Astrocyte (in vitro differentiated cells and primary cell): ENCODE measurements at places on chromosomes 2 and 18. TPM values are rescaled to one million over a fixed set of nuclear protein-coding genes. Genes with fewer than 3 reads are reported as not detected.

GRCh38 chr2:28185891-28186290 is 206.8 kb upstream of the FOSL2 start:
- peaks cover 7% of the 10 kb centered on the region for H3K4me1 ChIP-seq
- peak; percentile 81 for DNase-seq

- H3K27me3 ChIP-seq, result no peaks in the 10 kb centered on the region
- H3K4me3 ChIP-seq, result no peak overlapping the region
- H3K36me3 ChIP-seq, result no peaks in the 10 kb centered on the region
Measured at GRCh38 chr2:84495539-84496146, 20.7 kb upstream of the DNAH6 start.

DNA sequence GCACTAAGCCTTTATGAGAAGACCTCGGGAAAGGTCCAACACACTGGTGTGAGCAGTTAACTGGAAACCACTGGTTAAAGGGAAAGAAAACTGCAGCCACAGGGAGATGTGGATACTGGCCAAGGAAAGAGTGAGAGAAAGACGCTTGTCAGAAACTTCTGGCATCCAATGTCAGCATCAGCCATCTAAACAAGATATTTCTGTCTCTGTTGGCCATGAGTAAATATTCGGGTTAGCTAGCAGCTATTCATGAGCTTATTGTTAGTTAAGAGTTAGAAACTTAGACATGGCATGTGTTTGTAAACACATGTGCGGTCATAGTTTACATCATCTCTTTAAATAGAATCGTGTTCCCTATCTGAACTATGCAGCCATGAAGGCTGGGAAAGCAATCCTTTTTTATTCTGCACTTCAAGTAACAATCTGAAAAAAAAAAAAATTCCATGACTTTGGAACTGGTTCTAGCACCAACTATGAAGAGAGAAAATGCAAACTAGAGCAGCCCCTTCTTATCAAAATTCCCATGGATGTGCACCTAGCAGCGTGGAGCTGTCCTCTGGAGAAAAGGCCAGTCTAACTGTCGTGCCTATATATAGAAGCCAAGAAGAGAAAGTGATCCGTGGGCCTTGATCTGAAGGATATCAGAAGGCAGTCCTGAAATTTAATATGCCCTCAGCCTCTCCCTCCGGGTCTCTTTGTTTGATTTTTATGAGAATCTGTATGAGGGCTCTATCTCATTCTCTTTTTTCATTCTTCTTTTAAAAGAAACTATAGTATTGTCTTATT is 84.0 kb upstream of the RFX8 start:
- no peaks in the 10 kb centered on the region for H3K27me3 ChIP-seq
- peak; percentile 70 for DNase-seq
- peak overlapping the region; percentile 11 for H3K27ac ChIP-seq
- H3K4me1 ChIP-seq, result peaks cover 6% of the 10 kb centered on the region

- no peaks in the 10 kb centered on the region for H3K4me1 ChIP-seq
- DNase-seq, result no peak
- no peaks in the 10 kb centered on the region for H3K36me3 ChIP-seq
- H3K4me3 ChIP-seq, result no peak overlapping the region
- no peaks in the 10 kb centered on the region for H3K27me3 ChIP-seq
Measured at GRCh38 chr2:46663614-46664013, 184.2 kb downstream of the TMEM247 start.

GRCh38 chr2:28199995-28200679 is 192.5 kb upstream of the FOSL2 start:
- H3K4me3 ChIP-seq, result no peak overlapping the region
- H3K27me3 ChIP-seq, result no peaks in the 10 kb centered on the region
- H3K4me1 ChIP-seq, result no peaks in the 10 kb centered on the region
- no peak overlapping the region for H3K27ac ChIP-seq

Gene DYNAP
- total RNA-seq, result not detected in 2 replicates

Gene CNGA3
- not detected in 2 replicates for total RNA-seq

DNA sequence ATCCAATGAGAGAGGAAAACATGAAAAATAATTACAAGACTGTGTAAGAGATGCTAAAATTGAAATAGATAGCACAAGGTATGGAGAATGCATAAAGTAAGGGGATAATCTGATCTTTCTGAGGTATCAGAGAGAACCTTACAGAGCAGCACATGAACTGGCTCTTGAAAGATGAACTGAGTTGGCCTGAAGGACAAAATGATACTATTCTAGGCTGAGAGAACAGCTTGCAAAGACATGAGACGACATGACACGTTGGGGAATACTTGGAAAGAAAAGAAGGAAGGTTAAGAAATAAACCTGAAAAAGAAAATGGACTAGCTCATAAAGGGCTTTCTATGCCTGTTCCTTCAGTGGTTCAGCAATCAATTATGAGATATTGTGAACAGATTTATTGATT is 152.7 kb upstream of the MYO3B start:
- H3K36me3 ChIP-seq, result peaks cover 2% of the 10 kb centered on the region
- no peaks in the 10 kb centered on the region for H3K27me3 ChIP-seq
- DNase-seq, result no peak
- no peak overlapping the region for H3K27ac ChIP-seq
- no peaks in the 10 kb centered on the region for H3K4me1 ChIP-seq

- no peak for DNase-seq
- peaks cover 18% of the 10 kb centered on the region for H3K4me1 ChIP-seq
- H3K36me3 ChIP-seq, result peaks cover 3% of the 10 kb centered on the region
- H3K27me3 ChIP-seq, result no peaks in the 10 kb centered on the region
- no peak overlapping the region for H3K27ac ChIP-seq
- H3K4me3 ChIP-seq, result no peak overlapping the region
Measured at GRCh38 chr2:238911376-238912227, 63.7 kb downstream of the TWIST2 start.

DNA sequence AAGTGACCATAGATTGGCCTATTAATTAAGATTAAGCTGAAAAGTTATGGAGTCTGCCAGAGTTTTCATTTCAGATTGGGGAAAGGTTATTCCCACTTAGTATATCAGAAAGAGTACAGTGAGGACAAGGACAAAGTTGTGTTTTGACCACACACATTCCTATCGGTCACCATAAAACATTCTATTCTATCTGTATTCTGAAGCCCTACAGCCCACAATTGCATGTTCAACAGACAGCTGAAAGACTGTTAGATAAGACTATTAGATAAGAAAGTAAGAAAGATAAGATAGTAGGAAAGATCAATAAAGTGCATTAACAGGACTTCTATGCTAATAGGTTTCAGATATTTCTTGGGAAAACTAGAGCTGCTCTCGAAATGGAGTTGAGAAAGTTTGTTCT is 26.7 kb upstream of the ACYP2 start:
- peaks cover 11% of the 10 kb centered on the region for H3K4me1 ChIP-seq
- H3K36me3 ChIP-seq, result no peaks in the 10 kb centered on the region
- peaks cover 3% of the 10 kb centered on the region for H3K27me3 ChIP-seq
- no peak overlapping the region for H3K27ac ChIP-seq
- no peak overlapping the region for H3K4me3 ChIP-seq

DNA sequence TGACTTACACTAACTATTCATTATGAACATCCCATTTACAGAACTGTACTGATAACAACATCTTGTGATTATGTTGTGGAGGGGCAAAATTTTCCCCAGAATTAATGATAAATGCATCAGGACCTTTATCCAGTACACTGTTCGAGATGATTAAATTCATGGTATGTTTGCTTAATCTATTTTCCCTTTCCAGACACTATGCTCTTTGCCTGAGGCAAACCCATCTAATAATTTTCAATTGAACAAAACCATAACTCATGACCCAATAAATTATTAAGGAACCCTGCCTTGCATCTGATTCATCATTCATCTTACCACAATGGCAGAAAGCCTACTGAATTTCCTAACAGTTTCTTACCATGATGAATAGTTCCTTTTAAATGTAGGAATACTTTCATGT is 385.0 kb downstream of the DSEL start:
- H3K27ac ChIP-seq, result no peak overlapping the region
- no peaks in the 10 kb centered on the region for H3K4me1 ChIP-seq
- no peak for DNase-seq
- no peaks in the 10 kb centered on the region for H3K27me3 ChIP-seq
- H3K36me3 ChIP-seq, result no peaks in the 10 kb centered on the region
- no peak overlapping the region for H3K4me3 ChIP-seq

GRCh38 chr2:49490710-49491109 is 336.4 kb upstream of the FSHR start:
- no peak overlapping the region for H3K27ac ChIP-seq
- no peaks in the 10 kb centered on the region for H3K27me3 ChIP-seq
- H3K4me3 ChIP-seq, result no peak overlapping the region
- H3K36me3 ChIP-seq, result no peaks in the 10 kb centered on the region
- H3K4me1 ChIP-seq, result no peaks in the 10 kb centered on the region

Gene PARD3B
- total RNA-seq, result 6.5 and 7.0 TPM in 2 replicates

- H3K4me1 ChIP-seq, result peaks cover 9% of the 10 kb centered on the region
- H3K36me3 ChIP-seq, result peaks cover 5% of the 10 kb centered on the region
- no peaks in the 10 kb centered on the region for H3K27me3 ChIP-seq
Measured at GRCh38 chr2:187554011-187554703, at the start of gene TFPI. TFPI (minus strand) TSS chr2:187554435; CDS start chr2:187503768, 50,667 bp downstream.

DNA sequence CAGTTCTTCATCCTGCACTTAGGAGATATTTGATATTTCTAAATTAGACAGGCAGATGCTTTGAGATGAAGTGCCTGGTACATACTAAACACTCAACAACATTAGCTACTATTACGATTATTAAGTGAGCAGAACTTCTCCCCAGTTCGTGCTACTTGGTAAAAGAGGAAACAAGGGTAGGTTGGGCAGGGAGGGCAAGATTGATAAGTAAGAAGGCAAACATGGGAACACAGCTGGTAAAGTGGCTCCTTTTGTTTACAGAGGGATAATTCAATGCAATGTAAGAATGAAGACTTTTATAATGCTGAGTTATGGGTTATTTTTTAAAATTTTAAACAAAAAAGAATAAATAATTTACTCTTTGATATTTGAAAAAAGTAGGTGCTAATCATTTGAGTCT is 15.9 kb upstream of the WIPF1 start:
- peak overlapping the region; percentile 74 for H3K27ac ChIP-seq
- no peak for DNase-seq
- H3K4me3 ChIP-seq, result no peak overlapping the region
- no peaks in the 10 kb centered on the region for H3K27me3 ChIP-seq
- H3K4me1 ChIP-seq, result peaks cover 41% of the 10 kb centered on the region

DNA sequence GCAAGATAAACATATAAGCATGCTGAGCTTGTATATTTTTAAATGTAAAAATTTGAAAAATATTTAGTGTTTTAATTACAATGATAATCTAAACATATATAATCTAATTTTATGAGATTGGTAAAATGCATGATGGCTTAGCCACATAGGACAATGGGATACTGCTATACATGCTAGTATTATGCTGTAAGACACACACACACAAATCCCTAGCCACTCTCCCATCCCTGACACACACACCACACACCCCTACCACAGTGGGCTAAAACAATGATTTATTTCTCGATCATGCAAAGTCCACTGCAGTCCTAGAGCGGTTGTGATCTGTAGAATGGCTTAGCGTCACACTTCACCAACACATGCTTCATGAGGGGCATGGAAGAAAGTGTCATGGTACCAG is 36.3 kb upstream of the AP1S3 start:
- no peaks in the 10 kb centered on the region for H3K27me3 ChIP-seq
- H3K4me3 ChIP-seq, result no peak overlapping the region
- no peak overlapping the region for H3K27ac ChIP-seq
- peaks cover 31% of the 10 kb centered on the region for H3K36me3 ChIP-seq
- DNase-seq, result no peak

DNA sequence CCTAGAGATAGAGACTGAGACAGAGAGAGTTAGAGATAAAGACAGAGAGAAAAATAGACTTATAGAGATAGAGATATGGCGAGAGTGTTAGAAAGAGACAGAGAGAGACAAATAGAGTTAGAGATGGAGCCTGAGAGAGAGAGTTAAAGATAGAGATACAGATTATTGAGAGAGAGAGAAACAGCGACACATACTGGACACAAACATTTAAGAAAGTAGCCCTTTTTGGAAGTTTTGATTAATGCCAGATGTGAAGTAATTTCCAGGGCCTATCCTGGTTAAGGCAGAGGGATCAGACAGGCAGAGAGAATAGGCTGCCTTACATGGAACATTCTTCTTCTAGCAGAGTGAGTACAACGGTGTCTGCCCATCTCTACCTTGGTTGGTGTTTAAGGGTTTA is 311.6 kb upstream of the CDH7 start:
- no peaks in the 10 kb centered on the region for H3K27me3 ChIP-seq
- H3K4me3 ChIP-seq, result no peak overlapping the region
- no peaks in the 10 kb centered on the region for H3K4me1 ChIP-seq
- H3K27ac ChIP-seq, result no peak overlapping the region
- H3K36me3 ChIP-seq, result no peaks in the 10 kb centered on the region

Gene HOXD10
- not detected in 2 replicates for total RNA-seq

DNA sequence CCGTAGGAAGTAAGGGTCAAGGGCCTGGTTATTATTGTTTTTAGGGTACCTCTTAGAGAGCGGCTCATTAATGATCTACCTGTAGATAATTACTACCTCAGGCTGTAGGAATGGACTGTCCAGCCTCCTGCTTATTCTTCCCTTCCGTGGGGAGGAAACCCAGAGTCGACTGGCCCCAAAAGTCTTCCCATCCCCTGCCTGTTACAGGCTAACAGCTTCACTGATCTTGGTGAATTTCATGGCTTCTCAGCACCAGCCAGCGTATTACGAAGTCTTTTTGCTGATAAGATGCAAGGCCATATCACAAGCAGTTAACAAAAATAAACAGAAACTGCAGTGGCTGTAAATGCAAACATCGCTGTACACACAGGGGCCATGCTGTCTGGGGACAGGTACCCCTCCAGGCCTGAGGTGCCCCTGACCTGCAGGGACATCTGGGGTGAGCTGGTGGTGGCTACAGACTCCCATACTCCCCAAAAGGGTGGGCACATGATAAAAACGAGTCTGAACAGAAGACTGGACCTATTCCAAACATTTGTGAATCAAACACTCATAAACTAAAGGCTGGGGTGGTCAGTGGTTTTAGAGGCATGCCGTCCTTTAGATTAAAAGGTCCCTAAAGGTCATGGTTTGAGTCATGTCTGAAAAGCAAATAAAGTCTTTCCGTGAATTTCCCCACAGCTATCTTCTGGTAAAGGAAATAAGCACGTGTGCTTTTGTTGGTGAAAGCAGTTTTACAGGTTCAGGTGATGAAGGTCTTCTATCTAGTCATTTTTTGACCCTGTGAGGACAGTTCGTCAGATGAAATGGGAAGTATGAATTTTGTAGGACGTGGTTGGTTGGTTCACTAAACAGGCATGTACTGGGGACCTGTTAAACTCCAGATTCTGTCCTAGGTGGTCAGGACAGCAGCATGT is 36.7 kb downstream of the TTC39C start:
- no peak overlapping the region for H3K4me3 ChIP-seq
- no peak overlapping the region for H3K27ac ChIP-seq

Gene ATRAID
- total RNA-seq, result 62.9 and 66.9 TPM in 2 replicates

Gene NOSTRIN
- not detected in 2 replicates for total RNA-seq

Gene MSGN1
- total RNA-seq, result not detected in 2 replicates

- no peaks in the 10 kb centered on the region for H3K4me1 ChIP-seq
- no peak overlapping the region for H3K4me3 ChIP-seq
- DNase-seq, result no peak
- no peak overlapping the region for H3K27ac ChIP-seq
- no peaks in the 10 kb centered on the region for H3K36me3 ChIP-seq
Measured at GRCh38 chr18:51867767-51868166, 472.2 kb upstream of the DCC start.
